ENCODE measurements at places on chromosomes 2 and 18. TPM values are rescaled to one million over a fixed set of nuclear protein-coding genes. Genes with fewer than 3 reads are reported as not detected.
A peak's percentile ranks its signal among the peaks of the same experiment; 100 is the strongest.

CXCR4 gene
- total RNA-seq: 3.2 TPM

TMEM17 gene
- 2.9 TPM for total RNA-seq

SULT1C2 gene
- total RNA-seq: 2.4 TPM

DNA sequence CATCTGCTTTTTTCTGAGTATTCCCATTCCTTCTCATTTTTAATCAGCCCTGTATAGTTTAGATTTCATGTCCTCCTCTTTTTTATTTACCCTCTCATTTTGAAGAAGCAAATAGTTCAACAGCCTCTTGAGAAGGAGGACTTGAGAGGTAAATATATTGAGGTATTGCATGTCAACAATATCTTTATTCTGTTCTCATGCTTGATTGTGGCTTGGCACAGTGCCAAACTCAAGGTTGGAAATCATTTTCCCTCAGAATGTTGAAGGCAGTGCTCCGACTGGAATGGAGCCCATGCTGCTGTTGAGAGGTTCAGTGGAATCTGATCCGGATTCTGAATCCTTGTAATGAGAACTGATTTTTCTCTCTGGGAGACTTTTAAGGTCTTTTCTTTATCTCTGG lies 31.0 kb upstream of the GALNT3 start:
- no peak for DNase-seq

DNA sequence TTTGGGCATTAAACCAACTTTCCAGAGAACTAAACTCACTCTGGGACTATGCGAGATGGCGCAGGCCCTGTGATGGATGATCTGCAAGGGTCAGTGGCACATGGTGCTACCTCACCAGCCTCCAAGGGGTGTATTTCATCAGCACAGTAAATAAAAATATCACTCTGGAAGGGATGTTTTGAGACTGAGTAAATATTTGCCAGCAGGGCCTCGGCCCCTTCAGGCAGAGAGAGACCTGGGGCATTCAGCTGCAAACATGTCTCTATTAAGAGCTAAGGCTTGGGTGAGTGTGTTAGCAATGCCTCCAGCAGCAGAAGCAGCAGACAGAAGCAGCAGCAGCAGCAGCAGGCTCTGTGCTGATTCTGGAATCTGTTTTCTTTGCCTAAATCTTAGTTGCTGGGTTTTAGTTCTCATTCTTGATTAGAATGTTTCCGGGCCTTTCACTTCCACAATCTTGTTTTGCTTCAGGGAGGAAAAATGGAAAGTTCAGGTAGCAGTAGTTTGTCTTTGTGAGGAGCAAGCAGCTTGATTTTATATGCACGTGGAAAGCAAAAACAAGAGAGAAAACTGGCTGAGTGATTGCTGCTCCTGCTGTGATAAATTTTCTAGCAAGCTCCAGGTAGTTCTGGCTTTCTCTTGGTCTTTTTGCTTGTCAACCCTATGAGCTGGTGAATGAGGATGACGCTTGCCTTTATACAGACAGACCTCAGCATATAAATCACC lies 18.6 kb downstream of the ADCYAP1 start:
- no peak for DNase-seq

- no peak for DNase-seq
Measured at GRCh38 chr2:181516992-181517391, 59.8 kb downstream of the ITGA4 start.

DNA sequence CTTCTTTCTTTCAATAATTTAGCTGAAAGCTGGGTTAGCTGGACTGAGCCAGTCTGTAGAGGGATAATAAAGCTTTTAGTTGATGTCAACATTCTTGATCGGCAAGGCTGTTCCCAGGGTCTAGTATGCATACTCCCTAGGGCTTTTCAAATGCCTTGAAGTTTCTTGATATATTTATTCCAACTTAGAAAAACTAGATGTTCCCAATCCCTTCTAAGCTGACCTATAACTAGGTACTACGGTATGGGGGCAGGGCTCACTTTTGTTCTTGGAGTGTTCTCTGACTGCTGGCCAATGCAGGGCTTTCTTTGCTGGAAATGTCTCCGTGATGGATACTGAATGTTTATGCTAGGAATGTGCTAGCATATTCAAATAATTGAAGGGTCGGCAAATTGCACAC lies 258.6 kb upstream of the TANK start:
- DNase-seq: no peak

DNA sequence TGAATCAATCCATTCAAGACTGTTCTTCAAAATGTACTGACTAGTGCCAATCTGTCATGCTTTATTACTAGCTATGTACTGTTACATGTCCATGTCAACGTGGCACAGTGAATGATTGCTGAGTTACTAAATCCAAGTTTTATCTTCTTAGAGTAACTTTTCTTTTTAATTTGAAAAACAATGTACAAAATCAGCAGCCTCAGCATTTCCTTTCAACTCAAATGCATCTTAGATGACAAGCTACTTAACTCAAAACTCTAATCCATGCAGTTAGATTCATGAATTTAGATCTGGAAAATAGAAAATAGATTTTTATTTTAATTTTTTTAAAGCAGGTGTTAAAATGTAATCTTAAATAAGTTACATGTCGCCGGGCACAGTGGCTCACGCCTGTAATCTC lies 174.2 kb downstream of the CAPN13 start:
- DNase-seq: no peak

DNA sequence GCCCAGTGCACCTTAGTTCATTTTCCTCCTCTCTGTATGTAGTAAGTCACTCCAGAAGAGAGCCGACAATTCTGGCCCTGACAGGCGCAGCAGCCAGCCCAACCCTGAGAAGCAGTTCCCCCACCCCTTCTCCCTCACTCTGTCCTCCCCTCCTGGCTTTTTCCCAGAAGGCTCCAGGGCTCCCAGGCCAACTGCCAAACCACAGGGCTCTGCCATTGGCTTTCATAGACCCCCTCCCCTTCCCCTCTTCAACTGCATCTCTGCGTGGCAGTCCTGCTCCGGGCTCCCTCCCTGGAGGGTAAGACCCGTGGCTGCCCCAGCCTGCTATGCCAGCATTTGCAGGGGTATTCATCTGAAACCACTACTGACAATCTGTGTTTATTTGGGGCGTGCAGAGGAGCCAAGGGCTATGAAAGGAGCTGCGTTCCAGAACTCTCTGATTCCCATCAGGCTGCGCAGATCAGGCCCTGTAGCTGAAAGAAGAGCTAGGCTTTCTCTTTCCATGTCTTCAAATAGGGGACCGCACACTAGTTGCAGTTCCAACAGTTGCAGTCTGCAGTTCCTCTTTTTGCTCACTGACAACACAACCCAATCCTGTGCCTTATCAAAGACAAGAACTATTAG lies 388.6 kb upstream of the TNP1 start:
- peak; percentile 92 for DNase-seq

- DNase-seq: no peak
Measured at GRCh38 chr2:49616800-49617199, 462.5 kb upstream of the FSHR start.
